ENCODE measurements at places on chromosomes 5 and 9.

DNA sequence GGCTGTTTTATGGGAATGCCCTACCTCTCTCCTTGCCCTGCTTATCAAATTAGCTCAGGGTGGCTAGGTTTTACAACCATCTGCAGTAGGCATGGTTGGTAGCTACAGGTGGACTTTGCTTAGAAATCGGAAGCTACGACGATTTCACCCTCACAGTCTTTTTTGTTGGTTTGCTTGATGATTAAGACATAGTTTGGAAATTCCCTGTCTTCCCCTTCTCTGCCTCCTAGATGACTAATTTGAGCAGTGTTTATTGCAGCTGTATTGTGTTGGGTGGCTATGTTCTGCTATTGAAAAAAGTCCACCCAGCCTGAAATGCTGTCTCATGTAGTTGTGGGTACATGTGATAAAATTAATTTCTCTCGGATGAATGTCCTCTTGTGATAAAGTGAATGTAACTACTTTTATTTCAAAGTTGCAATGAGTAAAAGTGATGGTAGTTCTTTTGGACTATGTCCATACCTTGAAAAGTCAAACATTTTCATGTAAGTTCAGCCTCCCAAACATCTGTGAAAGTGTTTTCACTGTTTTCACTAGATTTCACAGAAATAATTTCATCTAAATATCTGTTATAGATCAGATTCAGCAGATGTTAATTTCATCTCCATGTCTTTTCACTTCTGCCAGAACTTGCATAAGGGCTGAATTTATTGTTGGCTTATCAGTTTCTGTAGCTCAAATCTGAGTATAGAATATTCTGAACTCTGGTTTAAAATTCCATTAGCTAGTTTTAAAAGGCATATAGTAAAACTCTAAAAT lies 37.3 kb upstream of the FYB1 start:
- no peak for DNase-seq

- no peak for DNase-seq
Observed at GRCh38 chr5:13783726-13784125, 160.8 kb downstream of the DNAH5 start.

- DNase-seq: no peak
Observed at GRCh38 chr9:124877021-124877782, 15.3 kb downstream of the ARPC5L start.

DNA sequence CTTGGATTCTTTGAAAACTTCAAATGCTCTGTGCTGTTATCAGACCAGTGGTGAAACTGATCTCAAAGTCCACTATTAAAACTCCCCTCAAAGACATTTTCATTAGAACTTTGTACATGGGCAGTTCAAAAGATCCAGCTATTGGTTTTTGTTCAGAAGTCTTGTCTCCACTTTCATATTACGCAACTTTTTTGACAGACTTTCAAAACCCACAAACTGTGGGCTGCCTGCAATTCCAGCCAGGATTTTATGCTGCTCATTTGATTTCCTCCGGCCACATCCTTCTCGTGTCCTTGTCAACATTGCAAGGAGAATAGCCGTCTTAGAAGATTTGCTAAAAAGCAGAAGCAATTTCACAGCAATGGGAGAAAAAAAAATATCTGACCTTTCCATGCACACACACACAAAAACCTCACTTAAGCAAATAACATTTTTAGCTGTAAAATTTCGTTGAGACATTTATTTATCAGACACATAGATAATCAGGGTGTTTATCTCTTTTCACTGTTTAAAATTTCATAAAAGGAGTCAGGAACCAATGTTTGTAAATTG lies 1990.5 kb downstream of the MAT2B start:
- no peak for DNase-seq

DNA sequence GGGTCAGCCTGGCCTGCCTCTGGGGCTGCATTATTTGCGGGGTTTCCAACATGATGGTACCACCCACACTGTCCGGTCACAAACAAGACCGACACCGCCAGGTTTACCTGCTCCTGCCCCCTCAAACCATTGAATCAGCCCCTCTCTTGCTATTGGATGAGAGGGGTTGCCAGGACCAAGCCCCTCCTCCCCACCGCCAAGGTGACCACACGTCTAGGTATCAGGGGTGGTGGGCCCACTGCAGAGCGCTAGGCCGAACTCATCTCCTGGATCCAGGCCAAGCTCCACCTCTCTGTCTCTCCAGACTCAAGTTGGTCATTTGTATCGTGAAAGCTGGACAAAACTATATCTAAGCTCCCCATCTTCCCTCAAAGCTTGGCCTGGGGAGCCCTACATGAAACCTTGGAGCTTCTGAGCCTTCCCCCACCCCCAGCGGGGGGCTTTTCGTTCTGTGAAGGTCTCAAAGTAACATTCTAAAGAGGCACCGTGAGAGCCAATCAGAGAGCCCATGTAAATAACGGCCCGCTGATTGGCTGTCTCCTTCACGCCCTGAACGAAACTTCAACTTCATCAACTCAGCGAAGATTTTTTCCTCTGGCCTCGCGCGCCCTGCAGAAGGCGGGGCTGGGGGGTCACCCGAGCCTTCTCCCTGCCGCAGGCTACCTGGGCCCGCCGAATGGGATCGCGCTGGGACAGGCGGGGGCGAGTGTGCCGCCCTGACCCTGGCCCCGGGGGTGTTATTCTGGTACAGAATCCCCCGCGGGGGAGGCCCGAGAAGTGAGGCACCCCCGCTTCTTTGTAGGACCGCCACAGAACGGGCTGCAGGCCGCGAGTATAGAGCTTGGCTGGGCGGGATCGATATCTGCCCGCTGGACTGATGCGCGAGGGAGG lies 49.6 kb upstream of the PSD2 start:
- peak; percentile 46 for DNase-seq

DNA sequence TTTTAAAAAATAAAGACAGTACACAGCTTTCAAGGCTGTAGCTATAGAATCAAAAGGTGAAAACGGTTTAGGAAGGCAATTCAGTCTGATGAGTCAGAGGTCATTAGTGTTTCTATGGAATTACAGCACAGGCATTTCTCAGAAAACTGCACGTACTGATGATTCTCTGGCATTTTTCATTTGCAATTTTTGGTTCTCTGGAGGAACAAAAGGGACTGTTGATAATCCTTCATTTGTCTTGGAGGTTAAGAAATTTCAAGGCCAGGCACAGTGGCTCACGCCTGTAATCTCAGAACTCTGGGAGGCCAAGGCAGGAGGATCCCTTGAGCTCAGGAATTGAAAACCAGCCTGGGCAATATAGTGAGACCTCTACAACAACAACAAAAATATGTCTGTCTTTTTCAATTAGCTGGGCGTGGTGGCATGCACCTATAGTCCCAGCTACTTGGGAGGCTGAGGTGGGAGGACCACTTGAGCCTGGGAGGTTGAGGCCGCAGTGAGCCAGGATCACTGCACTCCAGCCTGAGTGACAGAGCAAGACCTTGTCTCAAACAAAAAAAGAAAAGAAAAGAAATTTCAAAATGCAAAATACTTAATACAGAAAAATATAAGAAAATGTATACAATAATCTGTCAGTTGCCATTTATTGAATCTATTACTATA lies 27.3 kb downstream of the NR6A1 start:
- DNase-seq: no peak

DNA sequence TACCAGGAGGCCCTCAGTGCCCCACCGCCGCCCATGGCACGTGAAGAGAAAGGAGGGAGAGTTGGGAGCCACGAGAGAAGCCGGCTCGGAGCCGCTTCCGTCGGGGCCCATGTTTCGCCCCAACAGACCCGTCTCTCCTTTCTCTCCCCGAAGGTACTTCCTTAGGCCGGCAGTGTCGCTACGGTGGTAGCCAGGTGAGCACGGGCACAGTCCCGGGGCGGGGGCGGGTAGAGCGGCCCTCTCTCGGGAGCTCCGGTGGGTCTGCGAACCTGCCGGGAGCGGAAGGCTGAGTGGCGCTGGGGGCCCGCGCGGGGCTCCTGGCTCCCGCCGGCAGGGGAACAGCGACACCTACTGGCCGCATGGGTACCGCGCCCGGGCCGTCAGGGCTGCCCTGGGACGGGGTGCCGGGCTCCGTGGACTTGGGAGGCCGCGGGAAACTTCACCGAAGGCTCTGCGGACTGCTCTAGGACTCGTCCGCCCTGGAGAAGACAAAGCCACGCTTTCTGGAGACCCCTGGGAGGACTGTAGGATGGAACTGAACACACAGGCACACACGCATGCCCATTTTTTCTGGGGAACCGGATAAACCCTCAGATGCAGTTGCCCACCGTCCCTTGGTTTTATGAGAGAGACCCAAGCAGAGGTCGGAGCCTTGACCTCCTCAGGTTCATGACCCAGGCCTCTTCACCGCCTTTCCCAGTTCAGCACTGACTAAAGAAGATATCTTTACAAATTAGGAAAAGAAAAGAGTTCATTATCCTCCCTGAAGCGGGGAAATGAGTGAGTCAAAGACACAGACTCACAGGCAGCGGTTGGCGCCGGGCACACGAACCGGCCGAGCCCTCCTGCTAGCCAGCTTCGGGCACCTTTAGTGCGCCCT lies 202.5 kb downstream of the MEF2C start:
- DNase-seq: no peak

GRCh38 chr9:76818271-76818670 lies 54.0 kb downstream of the PCA3 start:
- peak; percentile 90 for DNase-seq

- DNase-seq: no peak
Observed at GRCh38 chr5:4058899-4059298, 463.3 kb downstream of the IRX1 start.

- DNase-seq: no peak
Observed at GRCh38 chr5:579211-579610, 32.9 kb upstream of the CEP72 start.

DNA sequence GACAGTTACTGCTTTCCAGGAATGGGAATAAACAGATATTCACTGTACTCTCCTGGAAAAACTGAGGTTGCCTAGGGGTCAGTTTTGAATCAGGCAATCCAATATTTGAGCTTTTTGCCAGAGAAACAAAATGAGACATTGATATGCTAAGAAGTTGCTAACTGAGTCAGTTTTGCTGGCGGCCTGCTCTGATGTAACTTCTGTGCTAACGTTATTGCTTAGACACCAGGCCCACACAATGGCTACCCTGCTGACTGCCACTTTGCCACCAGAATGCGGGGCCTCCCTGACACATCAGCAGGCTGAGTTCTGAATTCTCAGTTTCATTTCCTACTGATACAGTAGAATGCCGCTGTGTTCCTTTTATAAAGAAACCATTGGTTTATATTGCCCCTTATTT lies 18.2 kb upstream of the ZNF618 start:
- no peak for DNase-seq

- no peak for DNase-seq
Observed at GRCh38 chr5:10870791-10871190, 109.8 kb upstream of the DAP start.

DNA sequence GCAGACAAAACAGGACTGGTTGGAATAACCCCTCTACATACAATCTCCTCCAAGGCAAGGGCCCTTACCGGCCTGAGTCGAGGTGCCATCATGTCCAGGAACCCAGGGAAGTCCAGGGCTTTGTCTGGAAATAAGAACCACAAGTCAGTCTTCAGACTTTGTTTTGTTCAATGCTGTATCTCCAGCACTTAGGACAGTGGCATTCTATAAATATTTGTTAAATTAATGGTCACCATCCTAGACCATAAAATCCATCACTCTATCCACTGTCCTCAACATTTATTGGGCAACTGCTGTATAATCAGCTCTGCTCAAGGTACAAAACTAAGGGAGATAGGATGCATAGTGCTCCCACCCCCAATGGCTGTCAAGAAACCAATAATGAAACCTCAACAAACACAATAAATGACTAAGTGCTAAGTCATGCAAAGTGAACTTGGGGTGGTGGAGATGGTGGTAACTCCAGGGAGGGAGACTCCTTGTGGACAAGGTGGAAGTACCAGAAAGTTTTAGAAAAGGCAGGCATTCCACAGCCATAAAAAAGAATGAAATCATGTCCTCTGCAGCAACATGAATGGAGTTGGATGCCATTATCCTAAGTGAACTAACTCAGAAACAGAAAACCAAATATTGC lies 5.0 kb downstream of the RELL2 start:
- no peak for DNase-seq

- no peak for DNase-seq
Observed at GRCh38 chr5:148558892-148559291, 95.4 kb downstream of the HTR4 start.

GRCh38 chr5:50990296-50990924 lies 324.0 kb downstream of the PARP8 start:
- no peak for DNase-seq

- DNase-seq: no peak
Observed at GRCh38 chr9:94768766-94769165, 42.3 kb downstream of the AOPEP start.

DNA sequence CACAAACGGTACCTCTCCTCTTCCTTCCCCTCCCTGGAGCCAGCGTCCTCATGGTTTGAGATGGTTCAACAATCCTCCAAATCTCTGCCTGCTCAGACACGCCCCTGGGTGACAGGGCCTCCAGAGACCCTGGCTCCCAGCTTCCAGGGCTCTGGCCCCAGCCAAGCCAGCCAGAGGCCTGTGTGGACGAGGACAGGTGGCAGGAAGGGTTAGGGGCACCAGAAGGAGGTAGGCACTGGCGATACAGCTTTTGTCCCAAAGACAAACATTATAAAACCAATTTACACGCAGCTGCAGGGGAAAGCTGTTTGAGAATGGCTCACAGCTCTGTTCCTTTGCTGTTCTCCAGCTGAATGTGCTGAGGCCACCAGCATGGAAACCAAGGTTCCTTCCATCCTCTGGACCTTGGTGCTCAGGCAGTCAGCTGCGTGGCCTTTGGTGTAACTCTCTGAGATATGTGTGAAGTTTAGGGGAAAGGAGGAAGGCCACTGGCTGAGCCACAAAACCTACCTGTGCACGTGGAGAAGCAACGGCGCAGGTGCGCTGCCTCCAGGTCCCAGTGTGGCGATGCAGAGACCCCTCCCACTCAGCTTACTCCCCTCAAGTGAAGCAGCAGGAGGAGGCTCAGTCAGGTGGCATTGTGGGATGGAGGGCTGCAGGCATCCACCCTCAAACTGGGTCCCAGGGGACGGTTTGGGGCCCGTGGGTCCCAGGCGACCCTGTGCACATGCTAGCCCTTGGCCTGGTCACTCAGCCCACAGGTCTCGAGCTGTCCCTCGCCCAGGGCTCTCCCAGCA lies 4.3 kb upstream of the QRFP start:
- no peak for DNase-seq

GRCh38 chr9:117742131-117742530 lies 37.9 kb downstream of the TLR4 start:
- no peak for DNase-seq

DNA sequence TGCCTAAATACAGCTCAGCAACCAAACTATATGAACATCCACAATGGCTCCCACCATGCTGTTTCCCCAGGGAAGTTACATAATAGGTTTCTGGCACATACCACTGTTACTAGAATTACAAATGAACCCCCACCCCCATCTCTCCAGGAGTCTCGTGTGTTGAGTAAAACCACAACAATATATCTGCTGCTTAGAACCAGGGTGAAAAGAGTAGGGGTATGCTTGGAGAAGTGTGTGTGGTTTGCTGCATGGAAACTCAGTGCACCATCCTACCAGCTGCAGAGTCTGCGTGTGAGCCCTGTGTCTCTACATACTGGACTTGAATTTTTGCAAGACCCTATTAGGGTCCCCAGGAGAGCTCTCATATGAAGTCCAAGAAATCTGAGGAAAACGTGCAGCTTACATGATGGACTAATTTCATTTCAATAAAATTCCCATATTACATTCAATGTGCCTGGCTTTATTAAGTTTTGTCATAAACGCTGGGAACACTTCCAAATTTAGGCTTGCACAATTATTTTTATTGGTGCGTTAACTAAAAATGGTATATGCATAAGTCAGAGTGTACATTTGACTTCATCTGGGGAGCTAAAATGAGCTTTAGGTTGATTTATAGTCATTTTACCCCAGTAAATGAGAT lies 104.5 kb upstream of the NFIB start:
- no peak for DNase-seq

GRCh38 chr5:129906177-129906887 lies 2.1 kb downstream of the CHSY3 start:
- no peak for DNase-seq
